Tracheal epithelial cell (primary cell): ENCODE measurements at places on chromosomes 5 and 9. TPM values are rescaled to one million over a fixed set of nuclear protein-coding genes. Genes with fewer than 3 reads are reported as not detected.

Gene DIPK1B
- 0.43 and 5.3 TPM in 2 replicates for total RNA-seq

Gene ADAM19
- total RNA-seq: 1.1 and 12.5 TPM in 2 replicates

Gene CDO1
- 0.24 TPM in 1 of 2 replicates, not detected in the other for total RNA-seq

Gene INSYN2B
- 0.24 and 0.43 TPM in 2 replicates for total RNA-seq

Gene ISOC1
- total RNA-seq: 12.5 and 17.7 TPM in 2 replicates

Gene GDF9
- total RNA-seq: under 0.01 TPM in 1 of 2 replicates, not detected in the other

Gene PCDHAC2
- 1.9 and 16.0 TPM in 2 replicates for total RNA-seq

Gene TIFAB
- not detected in 2 replicates for total RNA-seq
